SJCRH30 (cell line): ENCODE measurements at places on chromosomes 6 and 20. TPM values are rescaled to one million over a fixed set of nuclear protein-coding genes. Genes with fewer than 3 reads are reported as not detected.

DNA sequence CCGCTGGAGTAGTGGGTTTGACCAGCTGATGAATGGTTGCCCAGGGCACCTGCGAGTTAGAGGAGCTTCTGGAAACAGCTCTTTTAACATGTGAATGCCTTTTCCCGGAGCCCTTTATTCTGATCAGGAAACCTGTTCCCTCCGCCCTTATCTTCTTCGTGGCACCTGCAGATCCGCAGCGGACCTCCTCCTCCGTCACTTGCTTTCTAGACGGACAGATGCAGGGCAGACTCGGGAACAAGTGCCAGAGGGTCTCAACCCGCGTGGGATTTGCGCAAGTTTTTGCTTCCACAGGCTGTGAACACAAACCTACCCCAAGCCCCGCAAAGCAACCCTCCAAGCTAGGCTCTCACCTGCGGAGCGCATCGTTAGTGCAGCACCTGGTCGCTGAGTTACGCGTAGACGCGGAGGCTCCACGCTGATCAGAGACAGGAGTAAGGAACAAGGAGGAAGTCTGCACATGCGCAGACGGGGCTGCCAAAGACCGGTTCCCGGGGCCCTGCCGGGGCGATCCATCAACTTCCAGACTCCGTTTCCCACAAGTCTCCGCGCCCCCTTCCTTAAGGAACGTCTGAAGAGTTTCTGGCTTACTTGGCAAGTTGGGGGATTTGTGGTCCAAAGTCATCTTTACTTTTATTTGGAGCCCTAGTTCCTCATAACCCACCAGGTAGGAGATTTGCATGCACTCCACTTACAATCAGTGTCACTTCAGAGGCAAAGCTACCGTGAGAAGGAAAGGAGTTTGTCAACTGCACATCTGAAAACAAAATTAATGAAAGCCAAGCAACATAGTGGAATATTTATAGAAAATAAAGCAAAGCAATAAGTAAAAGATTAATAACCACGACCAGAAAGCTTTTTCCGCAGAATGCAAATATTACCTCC, 52.7 kb upstream of the ELMO2 start:
- DNase-seq = no peak

GRCh38 chr6:34581561-34581920, 25.4 kb upstream of the SPDEF start:
- no peak for DNase-seq

- DNase-seq = no peak
These were observed 21.1 kb upstream of the SNX14 start for GRCh38 chr6:85614780-85615179.

DNA sequence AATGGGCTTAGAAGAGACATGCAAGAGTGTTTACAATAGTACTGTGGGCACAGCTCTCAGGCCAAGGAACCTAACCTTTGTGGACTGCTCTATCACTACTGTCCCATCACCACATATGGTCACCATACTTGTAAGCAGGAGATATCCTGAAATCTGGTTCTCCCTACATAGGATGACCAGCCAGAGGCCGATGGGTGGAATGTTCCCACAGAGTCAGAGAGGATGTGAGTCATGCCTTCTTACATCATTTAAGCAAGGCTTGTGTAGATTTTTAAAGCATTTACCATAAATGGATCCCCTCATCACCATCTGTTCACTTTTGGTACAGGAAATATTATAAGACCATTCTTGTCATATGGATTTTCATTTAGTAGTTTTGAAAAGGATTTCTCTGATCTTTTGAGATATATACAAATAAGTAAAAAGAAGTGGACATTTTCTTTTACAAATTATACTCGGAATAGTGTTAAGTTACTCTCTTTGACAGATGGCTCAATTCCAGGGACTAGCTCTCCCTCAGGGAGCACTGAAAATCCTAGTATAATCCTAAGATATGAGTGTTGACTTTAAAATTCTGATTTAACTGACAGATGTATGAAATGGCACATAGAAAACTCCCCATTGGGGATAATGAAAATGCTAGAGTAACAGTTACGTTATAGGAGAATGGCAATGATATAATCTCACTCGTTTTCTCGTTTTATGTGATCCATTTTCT, 6.6 kb downstream of the HTR1B start:
- peak; percentile 63 for DNase-seq

- no peak for DNase-seq
These were observed 50.5 kb downstream of the ABRACL start for GRCh38 chr6:139079018-139079417.

- DNase-seq = no peak
These were observed 42.1 kb downstream of the SRSF3 start for GRCh38 chr6:36636283-36636682.

Gene SAYSD1
- 18.1 and 20.3 TPM in 2 replicates for total RNA-seq

Gene MROH8
- total RNA-seq = 2.0 and 2.1 TPM in 2 replicates

Gene COL9A3
- total RNA-seq = 2.0 and 2.1 TPM in 2 replicates

Gene SNX21
- 17.1 and 18.3 TPM in 2 replicates for total RNA-seq

Gene ZFAND3
- total RNA-seq = 26.2 and 28.7 TPM in 2 replicates

GRCh38 chr6:143110996-143111395, 50.3 kb downstream of the AIG1 start:
- no peak for DNase-seq

Gene LPA
- not detected in 2 replicates for total RNA-seq

DNA sequence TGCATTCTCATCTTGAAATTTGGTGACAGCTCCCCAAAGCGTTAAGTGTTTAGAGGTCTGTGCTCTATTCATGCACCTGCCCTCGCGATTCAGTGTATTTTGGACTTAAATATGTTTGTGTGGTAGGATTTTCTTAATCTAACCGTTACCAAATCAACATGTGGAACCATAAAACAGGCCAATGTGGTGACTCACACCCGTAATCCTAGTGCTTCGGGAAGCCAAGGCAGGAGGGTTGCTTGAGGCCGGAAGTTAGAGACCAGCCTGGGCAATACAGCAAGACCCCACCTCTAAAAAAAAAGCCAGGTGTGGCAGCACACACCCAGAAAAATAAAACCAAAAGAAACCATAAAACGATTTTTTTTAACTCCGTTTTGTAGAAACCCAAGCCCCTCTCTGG, 31.5 kb downstream of the PYGB start:
- peak; percentile 6 for DNase-seq

DNA sequence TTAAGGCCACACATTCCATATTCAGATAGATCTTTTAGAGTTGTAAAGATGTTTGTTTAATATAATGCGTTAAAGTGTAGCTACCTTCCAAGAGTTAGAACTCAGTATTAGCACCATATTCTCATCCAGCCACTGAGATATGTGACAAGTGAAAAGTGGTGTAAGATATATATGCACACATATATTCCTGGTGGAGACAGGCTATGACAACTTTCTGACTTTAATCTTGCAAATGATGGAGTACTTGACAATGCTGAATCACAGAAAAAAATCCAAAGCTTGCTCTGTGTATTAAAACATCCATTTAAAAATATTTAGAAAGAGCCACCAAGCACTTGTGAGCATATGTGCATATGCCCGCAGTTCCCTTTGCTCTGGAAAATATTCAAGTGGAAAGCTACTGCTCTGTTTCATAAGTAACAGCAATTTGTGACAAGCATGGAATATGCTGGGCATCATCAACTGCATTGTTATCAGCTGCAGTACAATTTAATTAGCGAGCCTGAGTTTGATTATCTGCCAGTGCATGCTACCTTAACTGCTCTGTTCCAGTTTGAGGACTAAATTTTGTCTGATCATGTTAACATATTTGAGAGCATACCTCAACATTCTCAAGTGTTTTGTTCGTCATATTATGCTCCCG, 64.8 kb downstream of the VIP start:
- DNase-seq = no peak

Gene RHAG
- total RNA-seq = not detected in 2 replicates

GRCh38 chr20:48437146-48437545, 390.7 kb downstream of the PREX1 start:
- DNase-seq = no peak

DNA sequence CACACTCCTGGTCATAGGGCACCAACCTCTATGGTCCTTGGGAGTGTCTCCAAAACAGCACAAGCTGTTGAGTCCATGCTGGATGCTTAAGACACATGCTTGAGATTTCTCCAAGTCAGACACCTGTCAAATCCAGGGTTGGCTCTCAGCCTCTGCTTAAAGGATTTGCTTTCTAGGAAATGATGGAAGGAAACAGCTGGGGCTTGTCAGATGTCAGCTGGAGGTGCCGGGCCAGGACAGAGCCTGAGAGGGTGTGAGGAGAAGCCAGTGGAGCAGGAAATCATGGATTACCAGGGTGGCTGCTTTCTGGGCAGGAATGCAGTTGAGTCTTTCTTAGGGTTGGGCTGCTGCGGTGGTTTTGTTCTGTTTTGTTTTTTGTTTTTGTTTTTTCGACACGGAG, 83.0 kb upstream of the FAM184A start:
- DNase-seq = peak; percentile 91

DNA sequence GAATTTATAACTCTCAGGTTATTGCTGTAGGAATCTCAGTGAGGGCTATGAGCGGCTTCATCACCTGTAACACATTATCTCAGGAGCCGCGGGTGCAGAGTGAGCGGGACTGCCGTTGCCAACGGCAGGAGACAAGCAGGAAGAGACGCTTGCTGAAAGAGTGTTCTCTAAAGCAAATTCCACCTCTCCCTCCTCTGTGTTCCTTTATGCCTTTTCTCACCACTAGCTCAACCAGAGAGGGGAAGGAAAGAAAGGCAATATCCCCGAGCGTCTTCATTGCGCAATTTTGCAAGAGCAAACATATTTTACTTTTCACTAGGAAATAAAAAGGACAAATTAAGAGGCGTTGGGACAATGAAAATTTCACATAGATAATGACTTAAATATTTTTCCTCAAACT, 185.2 kb upstream of the EXOC2 start:
- no peak for DNase-seq

- no peak for DNase-seq
These were observed 117.4 kb downstream of the MAFB start for GRCh38 chr20:40571639-40572038.

DNA sequence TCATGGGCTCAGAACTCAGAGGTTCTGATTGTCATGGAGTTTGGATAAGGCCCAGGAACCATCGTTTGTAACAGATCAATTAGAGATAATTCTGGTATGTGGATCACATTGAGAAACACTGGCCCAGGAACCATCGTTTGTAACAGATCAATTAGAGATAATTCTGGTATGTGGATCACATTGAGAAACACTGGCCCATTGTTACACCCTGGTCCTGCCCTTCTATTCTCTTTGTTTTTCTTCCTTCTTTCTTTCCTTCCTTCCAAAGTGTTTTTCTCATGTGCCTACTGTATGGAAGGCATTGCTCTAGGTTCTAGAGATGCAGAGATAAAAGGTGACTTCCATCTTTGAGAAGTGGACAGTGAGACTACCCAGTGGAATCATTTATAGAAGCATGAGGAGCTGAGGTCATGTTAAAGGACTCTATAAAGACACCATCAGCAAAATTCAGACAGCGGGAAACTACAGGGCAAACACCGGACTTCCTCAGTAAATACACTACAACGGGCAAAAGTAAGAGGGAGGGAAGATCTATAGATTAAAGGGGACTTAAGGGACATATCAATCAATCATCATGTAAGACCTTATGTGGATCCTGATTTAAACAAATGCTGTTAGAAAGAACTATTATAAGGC, 153.8 kb downstream of the UNC5CL start:
- no peak for DNase-seq

DNA sequence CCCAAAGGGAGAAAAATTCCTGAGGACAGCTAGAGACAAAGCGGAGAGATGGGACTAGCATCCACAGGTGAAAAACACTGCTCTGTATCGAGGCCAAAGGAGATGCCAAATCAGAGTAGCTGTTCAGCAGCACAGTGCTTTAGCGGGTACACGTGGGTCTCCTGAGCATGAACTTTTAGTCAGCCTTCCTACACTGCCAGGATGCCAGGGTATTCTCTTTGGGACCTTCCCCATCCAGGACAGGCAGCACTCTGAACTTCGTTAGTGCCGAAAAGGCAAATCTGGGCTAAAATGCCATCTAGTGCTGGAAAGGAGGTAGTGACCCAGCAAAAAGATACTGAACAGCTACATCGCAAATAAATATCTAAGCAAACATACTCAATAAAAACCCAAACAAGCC, 64.9 kb downstream of the C6orf58 start:
- DNase-seq = peak; percentile 50

DNA sequence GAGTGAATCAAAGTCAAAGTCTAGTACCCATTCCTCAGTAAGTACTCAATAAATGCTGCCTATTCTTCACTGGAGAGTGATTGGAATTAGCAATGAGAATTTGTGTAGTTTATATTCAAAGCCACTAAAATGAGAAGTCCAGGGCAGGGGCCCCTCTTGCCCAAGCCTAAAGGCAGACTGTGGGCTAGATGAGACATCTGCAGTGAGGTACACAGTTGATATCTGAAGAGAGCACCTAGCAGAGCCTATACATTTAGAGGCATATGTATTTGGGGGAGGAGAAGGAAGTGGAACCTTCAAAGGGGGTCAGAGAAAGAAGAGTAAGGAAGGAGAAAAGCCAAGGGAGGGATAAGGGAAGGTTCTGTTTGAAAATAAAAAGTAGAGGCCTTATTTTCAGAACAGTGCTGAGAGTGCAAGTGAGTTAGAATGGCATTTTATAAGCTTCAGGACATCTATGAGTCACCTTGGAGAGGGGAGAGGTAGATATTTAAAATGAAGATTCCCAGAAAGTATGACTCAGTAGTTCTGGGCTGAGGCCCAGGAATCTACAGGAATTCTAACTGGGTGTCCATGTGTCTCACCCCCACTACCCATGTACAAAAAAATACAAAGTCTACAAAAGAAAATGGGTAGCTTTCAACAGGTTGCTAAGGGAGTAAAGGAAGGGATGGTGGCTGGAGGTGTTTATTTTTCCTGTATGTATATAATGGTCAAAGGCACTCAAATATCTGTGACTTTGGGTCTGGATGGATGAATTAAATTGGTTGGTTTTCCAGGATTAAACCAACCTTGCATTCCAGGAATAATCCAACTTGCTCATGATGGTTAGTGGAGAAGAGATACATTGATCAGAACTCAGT, 135.1 kb downstream of the ZFP64 start:
- no peak for DNase-seq

- no peak for DNase-seq
These were observed 73.0 kb downstream of the SHPRH start for GRCh38 chr6:145891126-145891525.

DNA sequence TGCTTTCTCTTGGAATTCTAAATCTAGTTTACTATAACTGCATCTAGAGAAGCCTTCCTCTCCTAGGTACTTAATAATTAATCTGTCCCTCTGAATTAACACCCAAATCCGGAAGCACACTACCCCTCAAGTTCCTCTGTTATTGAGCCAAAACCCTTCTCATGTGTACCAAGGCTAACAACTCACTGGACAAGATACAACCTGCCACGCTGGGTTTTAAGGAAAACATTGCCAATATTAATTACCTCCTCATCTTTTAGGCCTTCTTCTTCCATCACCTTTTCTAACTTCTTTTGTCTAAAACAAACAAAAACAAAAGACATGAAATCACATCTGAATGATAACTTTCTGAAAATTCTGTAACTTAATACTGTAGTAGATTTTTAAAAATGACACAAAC, 21.9 kb downstream of the STK38 start:
- DNase-seq = no peak

Gene TCP11
- total RNA-seq = not detected in 2 replicates

GRCh38 chr6:81939766-81940165, 187.3 kb upstream of the TENT5A start:
- no peak for DNase-seq

Gene SCRT2
- not detected in 2 replicates for total RNA-seq
